ENCODE measurements at places on chromosomes 6 and 20.
A peak's percentile ranks its signal among the peaks of the same experiment; 100 is the strongest.

GRCh38 chr6:27076116-27076515 is 171.4 kb upstream of the PRSS16 start:
- no peak for DNase-seq

DNA sequence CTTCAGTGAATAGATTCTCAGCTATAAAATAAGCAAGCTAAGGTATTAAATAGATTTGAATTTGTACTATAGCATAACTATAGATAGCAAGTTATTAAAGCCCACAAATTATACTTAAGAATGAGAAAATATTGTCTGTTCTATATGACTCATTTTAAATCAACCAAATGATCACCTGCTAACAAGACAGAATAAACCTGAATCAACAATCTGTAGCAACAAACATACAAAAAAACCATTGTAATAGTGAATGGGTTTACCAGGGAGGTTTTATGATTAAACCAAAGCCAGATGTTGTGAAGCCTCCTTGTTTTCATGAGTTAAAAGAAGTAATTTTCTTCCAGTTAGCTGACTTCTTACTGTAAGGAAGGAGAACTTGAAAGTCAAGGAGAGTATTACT is 71.9 kb upstream of the HTR1B start:
- no peak for DNase-seq

DNA sequence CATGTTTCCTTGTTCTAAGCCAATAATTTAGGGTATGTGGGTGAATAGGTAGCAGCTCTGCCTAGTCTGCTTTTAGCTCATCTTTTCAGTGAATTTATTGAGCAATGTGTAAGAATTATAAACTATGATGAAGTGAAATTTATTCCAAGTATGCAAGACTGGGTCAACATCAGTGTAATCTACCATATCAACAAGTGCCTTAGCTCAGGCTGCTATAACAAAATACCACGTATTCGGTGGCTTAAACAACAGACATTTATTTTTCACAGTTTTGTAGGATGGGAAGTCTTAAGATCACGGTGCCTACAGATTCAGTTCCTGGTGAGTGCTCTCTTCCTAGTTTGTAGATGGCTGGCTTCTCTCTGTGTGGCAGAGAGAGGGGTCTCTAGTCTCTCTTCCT is 54.0 kb downstream of the LYRM2 start:
- DNase-seq: no peak

DNA sequence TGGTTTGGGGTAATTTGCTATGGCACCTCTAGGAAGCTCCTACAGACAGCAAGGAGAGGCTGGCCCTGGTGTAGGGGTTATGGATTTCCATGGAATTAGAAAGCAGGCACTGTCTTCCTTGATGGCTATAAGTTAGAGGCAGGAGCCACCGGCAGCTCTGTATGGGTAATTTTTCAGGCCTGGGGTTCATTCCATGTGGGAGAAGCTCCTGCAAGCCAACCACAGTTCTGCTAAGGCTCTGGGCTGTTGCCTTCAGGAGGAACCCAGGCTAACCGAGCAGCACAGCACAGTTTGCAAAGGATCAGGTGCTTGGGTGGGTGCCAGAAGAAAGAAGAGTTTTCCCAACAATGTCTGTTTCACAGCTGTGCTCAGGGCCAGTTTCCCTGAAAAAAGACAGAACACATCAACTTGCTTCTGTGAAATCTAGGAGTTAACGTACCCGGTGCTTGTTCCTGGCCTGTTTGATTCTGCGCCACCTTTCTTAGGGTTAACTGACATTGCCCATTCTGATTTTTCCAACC is 162.8 kb upstream of the MYLIP start:
- no peak for DNase-seq

DNA sequence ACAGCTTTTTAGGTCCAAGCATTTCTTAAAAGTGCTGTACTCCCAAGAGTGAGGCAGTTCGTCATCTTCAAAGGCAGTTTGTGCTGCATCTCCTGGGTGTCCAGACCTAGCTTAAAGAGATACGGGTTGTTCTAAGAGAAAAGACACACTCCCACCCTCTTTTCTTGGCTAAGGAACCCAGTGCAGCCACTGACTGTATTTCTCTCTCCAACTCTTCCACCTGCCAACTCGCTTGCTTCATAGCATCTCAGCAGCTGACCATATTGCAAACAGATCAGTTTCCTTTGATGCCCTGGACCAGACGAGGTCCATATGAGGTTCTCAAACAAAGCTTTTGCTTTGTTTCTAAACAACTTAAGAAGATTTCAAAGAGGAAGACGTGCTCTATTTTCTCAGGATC is 101.1 kb downstream of the ISM1 start:
- DNase-seq: no peak

DNA sequence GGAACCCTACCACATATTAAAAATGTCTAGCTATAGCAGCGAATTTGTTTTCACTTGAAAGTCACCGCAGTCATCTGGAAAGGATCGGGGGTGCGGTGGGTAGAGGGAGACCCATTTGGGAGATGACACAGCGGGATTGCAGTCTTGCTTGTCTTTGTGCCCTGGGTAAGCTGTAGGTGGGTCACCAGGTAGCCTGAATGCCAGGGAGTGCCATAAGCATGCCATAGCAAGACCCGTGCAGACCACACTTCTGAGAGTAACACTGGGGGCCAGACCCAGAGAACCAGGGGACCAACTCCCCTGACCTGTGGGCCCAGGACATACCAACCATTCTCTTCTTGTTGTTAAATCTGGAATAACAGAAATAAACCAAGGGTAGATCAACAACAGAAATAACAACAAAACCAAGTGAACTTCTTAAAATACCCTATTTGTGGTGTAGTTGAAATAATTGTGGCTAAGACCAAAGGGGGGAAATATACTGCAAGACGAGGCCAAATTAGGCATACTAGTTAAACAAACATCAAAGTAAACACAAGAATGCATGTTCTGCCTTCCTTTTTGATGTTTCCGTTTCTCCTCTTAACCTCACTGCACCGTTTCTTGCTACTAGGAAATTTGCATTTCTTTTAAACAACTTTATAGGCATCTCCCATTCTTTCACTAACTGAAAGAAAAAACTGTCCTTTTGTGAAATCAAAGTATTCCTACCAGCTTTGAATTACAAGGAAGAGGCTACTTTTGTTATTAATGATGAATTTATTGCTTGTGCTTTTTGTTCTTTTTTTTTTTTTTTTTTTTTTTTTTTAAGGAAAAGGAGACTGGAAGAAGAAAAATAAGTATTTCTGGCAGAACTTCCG is 128.2 kb downstream of the SASH1 start:
- no peak for DNase-seq

GRCh38 chr20:50163570-50164317 is 10.2 kb upstream of the PEDS1 start:
- DNase-seq: peak; percentile 29

DNA sequence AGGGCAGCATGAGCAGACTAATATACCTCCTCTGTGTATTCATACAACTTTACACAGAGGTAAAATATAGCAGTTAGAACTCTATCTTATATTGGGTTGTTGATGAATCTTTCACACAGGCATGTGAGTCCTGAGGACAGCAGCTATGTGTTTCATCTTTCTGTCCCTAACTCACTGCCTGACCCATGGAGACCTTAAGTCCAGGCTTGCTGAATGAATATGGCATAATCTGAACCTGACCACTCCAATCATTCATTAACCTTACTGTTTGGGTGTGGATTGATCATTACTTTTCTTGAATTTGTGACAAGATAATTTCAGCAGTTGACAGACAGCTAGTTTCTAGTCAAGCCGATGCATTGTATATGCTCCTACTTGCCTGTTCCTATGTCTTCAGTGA is 27.3 kb upstream of the TSPYL1 start:
- no peak for DNase-seq

DNA sequence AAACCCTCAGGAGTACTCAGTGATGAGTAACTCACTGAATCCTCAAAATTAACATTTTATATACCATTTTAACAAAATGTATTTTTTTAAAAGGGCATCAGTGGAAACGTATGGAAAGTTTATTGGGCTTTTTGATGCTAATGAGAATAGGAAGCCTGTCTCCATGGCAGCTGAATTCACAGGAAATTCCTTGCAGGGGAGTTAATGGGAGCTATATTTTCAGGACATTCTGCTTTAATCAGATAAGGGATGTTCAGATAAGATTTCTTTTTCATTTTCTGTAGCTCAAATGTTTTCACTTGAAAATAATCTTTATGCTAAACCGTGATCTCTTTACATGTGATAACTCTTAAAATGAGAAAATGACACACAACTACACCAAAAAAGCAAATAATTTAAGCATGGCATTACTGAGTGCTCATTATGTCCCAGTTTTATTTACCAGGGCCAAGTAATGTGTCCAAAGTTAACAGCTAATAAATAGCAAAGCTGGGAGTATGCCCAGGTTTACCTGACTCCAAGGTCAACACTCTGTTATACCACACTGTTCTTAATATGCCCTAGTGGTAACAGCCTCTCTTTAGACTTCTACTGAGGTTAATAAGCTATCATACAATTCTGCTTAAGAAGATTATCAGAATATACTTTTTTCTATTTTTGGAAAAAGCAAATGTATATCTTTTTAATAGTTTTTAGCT is 348.1 kb downstream of the GRIK2 start:
- DNase-seq: no peak

- no peak for DNase-seq
Observed at GRCh38 chr6:24666097-24666640, 530 bp downstream of the TDP2 start.

GRCh38 chr20:47667531-47668312 is 117.6 kb downstream of the SULF2 start:
- no peak for DNase-seq

GRCh38 chr20:33070111-33071053 is 9.1 kb upstream of the BPIFB4 start:
- DNase-seq: no peak

DNA sequence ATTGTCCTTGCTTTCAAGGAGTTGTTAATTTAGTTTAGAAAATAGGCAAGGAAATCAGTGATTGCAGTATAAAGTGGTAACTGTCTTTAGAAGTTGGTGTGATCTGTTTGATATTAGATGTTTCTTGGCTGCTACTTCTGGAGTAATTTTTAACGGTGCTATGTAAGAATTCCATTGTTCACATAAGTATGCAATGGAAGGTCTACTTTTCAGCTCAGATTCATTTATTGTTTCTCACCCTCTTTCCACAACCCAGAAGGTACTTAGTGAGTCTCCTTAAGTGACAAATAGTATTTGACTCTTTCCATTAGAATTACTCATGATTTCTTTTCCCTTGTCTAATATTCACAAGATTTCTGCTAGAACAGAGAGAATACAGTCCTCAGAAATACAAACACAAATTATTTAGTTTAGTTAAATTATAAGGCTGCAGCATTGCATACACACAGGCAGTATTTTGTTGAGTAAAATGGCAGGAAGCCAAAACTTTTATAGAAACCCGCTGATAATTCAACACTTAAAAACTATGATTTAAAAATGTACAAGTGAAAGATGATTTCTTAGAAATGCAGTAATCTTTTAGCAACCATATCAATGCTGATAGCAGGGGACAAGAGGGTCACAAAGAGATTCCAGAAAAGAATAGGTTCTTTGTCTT is 554.3 kb downstream of the CD109 start:
- DNase-seq: no peak

- no peak for DNase-seq
Observed at GRCh38 chr6:161268531-161269210, 5.2 kb downstream of the AGPAT4 start.

DNA sequence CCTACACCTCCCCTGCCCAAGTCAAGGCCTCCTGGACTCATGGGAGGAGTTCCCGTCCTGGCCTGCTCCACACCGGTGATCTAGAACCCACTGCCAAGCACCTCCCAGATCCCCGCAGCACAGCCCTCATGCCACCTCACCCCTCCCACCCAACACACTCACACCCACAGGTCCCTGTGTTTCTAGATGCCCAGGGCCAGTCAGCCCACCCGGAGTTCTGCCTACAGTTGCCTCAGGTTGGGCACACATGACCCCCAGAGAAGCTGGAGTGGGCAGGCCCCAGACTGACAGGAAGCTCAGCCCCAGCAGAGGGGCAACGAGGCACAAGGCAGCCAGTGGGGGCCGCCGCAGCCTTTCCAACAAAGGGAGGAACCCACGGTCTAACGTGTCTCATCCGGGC is 29.6 kb downstream of the RRBP1 start:
- DNase-seq: no peak

DNA sequence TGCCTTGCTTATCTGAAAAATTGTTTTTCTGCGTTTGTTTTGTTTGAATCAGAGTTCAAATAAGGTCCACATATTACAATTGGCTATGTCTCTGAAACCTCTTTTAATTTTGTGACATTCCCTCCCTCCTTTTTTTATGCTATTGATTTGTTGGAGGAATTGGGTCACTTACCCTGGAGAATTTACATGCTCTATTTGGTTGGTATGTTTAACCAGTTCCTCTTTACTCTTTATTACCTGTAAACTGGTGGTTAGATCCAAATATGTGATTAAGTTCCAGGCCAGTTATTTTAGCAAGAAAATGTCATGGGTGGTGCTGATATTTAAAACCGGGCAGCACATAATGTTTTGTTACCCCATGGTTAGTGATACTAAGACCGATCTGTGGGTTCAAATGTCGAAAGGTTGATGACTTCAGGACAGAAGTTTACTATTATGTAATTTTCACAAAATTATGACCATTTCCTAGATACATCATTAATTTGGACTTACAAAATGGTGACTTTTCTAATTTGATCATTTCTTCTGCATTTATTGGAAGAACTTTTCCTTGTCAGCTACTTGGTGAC is 77.3 kb downstream of the KIZ start:
- DNase-seq: no peak

DNA sequence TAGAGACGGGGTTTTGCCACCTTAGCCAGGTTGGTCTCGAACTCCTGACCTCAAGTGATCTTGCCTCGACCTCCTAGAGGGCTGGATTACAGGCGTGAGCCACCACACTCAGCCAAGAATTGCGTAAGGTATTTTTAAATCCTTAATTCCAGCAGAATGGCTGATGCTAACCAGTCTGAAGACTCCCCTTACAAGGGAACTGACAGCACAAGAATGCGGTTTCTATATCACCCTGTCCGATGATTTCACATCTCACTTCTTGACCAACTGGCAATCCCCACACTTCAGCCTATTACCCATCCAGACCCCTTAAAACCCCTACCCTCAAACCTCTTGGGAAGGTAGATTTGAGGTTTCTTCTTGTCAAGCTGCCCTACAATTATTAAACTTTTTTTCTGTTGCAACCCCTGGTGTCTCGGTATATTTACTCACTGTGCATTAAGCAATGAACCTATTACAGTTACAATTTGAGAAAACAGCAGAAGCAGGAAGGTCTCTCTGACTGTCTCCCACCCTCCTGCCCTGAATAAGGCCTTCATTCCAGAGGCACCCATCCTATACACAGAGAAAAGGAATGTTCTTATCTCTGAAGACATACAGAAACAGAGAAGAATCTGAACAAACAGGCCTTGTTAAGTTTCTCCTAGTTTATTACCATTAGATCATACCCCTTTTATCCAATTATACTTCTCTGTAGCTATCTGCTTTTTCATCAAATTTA is 164.9 kb downstream of the ARHGAP18 start:
- no peak for DNase-seq

All from large intestine (tissue), 12 donors.